ENCODE measurements at places on chromosomes 7 and 10.

- no peak for DNase-seq
Observed at GRCh38 chr7:138164804-138165203, 88.5 kb downstream of the AKR1D1 start.

DNA sequence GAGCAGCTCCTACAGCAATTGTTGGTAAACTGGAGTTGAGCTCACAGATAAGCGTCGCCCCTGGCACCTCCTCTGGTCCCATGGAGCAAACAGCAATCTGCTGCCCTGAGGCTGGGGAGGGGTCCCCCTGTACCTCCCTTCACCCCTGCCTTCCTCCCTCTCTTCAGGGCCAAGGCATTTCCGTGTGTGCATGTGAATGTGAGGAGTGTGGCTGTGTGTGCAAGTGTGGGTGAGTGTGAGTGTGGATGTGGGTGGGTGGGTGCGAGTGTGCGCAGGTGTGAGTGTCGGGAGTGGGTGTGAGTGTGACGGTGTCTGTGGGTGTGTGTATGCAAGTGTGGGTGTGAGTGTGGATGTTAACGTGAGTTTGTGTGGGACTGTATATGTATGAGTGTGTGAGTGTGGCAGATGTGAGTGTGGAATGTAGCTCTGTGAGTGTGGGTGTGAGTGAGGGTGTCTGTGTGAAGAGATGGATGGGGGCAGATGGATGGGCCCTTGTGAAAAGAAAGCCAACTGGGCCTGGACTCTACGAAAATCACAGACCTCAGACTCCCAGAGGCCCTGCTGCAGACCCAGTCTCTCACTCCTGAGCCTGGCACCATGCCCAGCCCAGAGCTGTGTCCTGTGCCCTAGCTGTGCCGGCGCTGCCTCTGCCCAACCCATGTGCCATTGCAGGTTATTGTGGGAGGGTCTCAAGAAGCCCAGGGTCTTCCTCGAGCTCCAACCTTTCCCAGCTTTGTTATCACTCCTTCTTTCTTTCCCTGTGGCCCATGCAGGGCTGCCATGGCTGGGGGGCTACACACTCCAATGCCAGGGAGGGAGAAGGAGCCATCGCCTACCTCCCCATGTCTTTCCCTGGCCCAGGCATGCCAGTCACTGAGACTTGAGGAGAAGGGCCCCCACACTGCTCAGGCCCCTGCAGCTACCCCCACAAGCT is 73.9 kb downstream of the GRID1 start:
- DNase-seq, result no peak

DNA sequence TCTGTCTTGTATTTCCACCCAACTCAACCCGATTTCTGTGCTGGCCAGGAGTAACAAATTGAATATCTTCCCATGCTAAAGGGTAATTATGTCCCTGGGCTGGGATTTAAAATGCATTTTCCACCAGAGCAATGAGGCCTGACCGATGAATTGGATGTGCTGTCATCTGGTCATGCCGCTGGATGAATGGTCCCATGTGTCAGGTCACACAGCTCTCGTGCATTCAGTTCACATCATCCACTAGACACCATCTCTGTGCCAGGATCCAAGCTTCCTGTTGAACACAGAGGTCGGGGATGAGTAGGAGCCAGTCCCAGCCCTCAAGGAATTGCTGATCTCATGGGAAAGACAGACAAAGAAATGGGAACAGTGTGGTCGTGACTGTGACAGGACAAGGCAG is 200.8 kb downstream of the ADRA2A start:
- no peak for DNase-seq

DNA sequence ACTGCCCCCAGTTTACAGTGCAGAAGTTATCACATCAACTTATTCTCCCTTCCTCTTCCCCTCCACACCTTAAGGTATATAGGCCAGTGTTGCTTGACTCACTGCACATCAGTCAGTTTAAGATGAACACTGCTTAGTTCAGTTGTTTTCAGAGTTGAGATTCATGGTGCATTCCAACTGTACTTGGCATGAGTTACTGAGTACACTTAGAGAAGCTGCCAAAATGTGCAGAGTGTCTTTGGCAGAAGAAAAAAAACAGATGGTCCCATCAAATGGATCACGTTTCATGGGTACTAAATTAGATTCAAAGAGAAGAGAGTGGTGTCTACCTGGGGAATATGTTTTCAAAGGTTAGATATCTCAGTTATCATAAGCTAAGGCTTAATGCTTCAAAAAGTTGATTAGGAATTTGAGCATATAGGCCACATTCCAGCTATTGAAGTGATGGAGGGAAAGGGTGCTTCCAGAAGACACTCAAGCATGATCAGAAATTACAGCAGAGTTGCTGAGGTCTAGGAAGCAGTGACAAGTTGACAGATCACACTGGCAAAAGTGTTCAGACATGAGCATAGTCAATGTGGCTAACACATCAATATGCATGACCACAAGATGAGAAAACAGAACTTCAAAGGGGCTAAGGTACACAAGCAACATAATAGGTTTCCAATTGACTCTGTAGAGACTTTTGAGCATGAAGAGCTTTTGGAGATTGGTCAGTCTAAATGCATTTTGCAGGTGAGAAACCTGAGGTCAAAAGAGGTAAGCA is 579.2 kb upstream of the CELF2 start:
- no peak for DNase-seq

DNA sequence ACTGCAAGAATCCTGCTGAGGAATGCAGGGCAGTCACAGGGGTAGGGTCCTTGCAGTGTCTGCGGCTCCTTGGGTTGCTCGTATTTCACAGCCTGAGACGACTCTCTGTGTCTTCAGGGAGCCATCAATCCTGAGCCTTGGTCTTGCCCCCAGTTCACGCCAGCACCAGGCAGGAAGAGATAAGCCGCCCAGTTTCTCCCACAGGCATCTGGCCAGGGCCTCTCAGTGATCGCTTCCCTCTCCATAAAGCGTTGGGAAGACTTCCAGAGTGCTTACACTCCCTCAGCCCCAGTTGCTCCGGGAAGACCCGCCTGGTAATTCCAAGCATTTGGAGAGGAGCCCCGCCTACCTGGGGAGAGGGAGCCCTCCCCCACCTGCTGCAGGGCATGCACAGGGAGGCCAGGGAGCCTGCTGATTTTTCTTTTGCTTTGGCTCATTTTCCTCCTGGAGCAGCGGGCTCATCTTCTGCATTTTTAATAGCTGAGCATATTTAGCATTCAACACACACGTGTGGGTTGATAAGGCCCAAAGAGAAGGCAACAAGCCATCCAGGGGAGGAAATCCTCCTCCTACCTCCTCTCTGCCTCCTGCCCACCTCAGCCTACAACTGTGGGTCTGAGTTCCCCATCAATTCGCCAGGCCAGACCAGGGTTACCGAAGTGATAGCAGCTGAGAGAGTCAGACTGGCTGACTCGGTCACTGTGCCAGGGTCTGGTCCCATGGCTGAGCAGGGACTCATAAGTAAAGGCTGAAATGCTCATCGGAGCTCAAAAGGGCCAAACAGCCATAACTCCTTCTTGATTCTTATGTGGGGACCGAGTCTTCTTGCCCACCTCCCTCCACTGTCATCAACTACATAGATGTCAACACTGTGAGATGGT is 74.4 kb upstream of the EFCAB10 start:
- peak; percentile 68 for DNase-seq

DNA sequence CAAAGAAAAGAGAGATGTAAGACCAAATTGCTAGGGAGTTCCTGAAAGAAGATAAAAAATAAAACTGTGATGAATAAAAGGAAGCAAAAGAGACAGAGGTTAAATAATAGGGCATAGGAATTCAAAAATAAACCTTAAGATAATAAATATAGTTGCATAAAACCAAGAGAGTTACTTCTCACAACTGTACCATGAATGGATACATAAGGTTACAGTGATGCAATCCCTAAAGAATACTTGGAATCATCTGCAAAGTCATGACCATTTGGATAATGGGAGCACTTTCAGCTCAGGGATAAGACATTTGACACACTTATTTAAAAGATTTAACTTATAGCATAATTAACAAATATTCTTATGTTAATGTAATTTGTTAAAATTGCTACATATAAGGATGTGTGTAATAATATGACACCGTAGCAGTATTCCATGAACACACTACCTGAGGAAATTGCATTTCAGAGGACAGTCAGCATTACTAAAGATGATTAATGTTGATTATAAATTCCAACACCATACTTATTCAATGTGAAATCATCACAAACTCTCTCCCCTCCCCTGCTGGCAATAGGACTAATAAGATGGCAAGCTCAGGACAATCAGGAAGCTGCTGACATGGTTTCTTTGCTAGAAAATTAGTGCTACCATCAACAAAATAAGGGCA is 202.1 kb upstream of the AKR1E2 start:
- no peak for DNase-seq

DNA sequence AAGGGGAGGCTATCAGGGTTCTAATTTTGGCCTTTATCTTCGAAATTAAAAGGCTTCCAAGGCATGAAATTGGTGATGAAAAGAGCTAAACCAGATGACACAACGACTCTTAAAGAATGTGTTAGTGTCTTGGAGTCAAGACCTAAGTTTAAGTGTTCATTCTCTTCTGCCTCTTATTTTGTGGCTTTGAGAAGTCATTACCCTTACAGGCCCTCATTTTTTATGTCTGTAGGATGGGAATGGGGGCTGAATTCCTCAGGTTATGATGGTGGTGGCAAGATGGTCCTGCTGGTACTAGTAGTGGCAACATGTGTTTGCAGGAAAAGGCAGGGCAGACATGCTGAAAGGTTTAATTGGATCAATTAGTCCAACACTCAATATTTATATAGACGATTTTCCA is 15.4 kb downstream of the TAS2R60 start:
- no peak for DNase-seq

DNA sequence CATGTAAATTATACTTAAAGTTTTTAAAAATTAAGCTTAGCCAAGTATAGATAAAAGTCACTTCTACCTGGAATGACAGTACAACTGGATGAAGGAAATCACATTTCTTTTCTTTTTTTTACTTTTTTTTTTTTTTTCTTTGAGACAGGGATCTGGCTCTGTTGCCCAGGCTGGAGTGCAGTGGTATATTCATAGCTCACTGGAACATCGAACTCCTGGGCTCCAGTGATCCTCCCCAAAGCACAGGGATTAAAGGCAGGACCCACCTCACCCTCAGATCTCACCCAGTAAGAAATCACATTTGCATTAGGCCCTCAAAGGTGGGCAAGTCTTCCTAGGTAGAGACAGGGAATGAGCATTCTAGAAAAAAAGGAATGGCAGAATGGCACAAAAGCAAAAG is 69.5 kb upstream of the C1GALT1 start:
- no peak for DNase-seq

GRCh38 chr10:98361131-98362025 is 53.6 kb downstream of the PYROXD2 start:
- DNase-seq, result peak; percentile 83

DNA sequence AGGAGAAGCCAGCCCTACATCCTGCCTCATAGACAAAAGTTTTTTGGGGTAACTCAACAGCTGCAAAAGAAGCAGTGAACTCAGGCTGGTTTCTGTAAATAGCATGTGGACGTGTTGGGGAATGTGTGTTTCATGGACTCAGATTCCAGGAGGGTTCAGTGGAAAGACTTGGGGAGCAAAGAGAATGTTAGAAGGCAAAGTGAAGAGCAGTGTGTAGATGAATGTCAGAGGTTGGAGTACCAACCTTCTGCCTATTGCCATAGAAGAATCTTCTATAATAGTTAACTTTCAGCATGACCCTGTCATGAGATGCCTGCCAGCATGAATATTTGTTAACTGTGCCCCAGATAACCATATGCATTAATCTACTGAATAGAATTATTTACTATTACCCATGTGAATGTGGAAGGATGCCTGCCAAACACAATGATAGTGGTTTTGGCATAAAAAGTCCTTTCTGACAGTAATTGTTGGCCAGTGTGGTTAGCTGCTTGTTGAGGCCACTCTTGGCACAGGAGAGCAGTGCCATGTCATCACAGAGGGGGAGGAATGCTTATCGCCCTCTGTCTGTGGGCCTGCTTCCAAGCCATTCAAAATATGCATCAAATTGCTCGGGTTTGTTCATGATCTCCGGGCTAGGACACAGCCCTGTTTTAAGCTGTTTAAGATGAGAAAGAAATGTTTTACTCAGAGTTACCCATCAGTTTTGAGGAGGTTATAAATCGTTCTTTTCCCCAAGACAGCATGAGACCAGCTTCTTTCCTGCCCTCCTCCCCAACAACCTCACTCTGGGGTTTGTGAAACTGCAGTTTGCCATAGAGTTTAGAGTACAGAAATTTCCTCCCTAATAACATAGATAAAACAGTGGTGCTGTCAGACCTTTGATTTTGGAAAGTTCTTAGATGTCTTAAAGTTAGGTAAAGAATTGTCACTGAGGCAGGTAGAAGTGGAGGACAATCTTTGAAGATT is 165.3 kb downstream of the WNT2 start:
- peak; percentile 44 for DNase-seq

GRCh38 chr10:47300429-47300931 is 483 bp downstream of the GDF10 start:
- no peak for DNase-seq

DNA sequence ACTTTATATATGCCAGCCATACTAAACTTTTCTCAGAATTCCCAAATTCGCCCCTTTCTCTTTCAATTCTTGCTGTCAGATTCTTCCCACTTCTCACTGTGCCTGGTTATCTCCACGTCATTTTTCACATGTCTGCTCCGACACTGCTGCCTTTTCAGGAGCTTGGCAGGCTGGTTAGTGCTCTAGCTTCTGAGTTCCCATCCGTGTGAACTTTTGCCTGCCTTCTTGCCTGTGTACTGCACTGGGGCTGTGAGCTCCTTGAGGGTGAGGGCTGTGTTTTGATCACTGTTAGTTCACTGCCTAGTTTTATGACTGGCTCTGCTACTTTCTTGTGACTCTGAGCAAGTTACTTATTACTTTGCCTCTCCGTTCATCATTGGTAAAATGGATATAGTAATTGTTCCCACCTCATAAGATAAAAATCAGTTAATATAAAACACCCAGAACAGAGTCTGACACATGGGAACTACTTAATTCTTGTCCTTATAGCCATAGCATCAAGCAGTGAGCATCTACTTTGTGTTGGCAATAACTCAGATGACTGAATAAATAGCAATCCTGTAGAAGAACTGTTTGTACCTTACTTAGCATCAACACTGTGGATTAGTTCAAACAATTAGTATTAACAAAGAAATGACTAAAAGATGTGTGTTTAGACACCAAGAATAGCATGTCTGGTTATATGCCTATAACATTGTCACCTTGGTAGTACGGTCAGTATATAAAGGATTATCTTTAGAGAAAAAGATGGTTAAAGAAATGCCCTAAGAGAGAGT is 5.5 kb downstream of the GSTO1 start:
- DNase-seq, result no peak

GRCh38 chr10:49302088-49302487 is 3.1 kb downstream of the C10orf71 start:
- no peak for DNase-seq

DNA sequence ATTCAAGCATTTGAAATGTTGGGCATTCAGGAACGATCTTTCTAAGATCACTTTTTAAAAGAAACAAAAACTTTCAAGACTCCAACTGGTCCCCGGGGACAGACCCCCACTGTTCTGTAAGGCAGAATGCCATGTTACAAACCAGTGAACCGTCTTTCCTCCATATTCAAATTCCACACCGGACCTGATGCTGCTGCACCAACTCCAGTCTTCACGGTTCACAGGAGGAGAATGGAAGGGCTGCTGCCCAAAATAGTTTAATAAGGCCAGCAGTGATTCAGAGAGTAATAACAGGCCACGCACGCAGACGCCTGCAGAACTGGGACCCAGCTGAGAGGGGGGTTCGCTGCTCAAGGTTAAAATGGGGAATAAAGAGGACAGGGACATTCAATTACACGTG is 47.2 kb downstream of the OSBPL3 start:
- DNase-seq, result no peak

- no peak for DNase-seq
Observed at GRCh38 chr7:116786791-116787443, 75.5 kb upstream of the CAPZA2 start.

GRCh38 chr10:66925896-66926715 is at the start of gene LRRTM3:
Gene LRRTM3 (plus strand): TSS chr10:66926036.
- DNase-seq, result peak; percentile 14

Data from uterus (tissue), 4 donors.